Fibroblast of skin of abdomen (primary cell): ENCODE measurements at places on chromosomes 7 and 10.
A peak's percentile ranks its signal among the peaks of the same experiment; 100 is the strongest.

- DNase-seq: no peak
Observed at GRCh38 chr7:69091521-69091920, 506.8 kb upstream of the AUTS2 start.

DNA sequence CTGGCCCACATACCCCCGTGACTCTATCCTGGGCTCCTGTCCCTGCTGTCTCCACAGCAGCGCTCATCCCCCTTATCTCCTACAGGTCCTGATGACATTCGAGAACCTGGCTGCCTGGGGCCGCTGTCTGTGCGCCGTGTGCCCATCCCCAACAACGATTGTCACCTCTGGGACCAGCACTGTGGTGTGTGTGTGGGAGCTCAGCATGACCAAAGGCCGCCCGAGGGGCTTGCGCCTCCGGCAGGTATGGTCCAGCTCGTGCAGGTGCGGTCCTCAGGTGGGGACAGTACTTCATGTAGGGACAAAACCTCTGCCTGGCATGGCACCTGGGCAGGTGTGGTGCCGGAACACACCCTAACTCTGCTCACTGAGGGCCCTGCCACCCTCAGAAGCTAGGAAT is 30.4 kb upstream of the LRRC18 start:
- no peak for DNase-seq

DNA sequence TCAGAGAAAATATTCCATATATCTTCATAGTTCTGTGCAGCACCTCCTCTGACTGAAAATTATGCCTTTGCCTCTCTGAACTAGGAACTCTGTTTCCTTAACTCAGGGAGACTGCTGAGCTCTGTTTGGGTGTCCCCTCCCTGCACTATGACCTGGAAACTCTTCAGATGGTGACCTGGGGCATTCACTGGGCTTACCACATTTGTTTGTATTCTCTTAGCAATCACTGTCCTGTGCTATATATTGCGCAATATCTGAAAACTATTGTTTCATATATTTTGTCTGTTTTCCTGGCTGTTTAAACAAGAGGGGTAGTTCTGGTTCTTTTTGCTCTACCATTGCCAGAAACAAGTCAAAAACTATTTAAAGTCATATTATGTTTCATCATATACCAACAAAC is 181.8 kb upstream of the KIAA1217 start:
- no peak for DNase-seq

DNA sequence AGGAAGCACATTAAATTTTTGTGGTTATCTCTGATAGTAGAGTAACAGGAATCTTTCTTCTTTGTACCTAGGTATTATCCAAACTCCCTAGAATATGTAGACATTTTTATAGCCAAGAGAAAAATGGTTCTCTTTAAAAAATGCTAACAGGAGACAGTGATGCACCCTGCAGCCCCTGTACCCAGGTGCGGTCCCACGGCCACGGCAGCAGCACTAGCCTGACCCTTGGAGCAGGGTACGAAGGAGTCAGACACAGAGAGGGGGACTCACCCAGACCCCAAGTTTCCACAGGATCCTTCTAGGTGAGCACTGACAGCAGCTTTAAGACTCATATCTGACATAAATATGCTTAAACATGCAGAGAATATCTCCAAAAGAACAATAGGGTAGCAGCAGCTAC is 60.4 kb downstream of the NUDCD3 start:
- no peak for DNase-seq

DNA sequence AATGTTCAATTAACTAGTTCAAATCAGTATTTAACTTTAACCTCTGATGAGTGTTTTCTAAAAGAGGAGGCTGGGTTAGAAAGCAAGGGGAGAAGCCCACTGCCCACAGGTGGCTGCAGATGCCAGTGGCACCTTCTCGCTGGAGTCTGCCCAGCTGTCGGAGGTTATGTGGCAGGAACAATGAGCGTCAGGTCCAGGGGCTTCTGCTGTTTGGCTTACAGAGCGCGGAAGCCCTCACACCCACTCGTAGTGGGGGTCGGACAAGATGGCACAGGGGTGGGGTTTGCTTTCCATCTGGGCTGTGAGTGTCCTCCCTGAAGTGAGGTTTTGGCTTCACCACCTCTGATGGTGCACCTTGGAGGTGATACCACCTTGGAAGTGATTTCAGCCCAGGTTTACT is 8.5 kb downstream of the DYNC2I1 start:
- no peak for DNase-seq

- DNase-seq: no peak
Observed at GRCh38 chr7:117067340-117067739, 114.0 kb downstream of the ST7 start.

- no peak for DNase-seq
Observed at GRCh38 chr10:126402721-126403695, 14.7 kb upstream of the ADAM12 start.

DNA sequence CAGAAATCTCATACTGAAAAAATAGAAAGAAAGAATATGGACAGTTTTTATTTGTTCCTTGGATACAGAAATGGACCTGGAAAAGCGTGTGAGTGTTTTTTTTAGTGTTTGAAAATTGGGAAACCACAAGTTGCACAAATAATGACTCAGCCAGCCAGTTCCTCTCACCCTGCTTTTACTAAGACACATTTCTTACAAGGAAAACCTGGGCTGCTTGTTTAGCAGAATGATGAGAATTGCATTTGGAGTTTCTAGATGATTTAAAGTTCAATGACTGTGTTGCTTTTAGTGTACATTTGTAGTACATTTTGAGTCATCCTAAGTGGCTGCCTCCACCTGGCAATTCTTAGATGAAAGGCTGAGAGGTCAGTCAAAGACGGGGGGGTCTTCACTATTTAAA is 218.7 kb downstream of the ABCA13 start:
- DNase-seq: peak; percentile 1
